ENCODE measurements at places on chromosomes 5 and 9.

DNA sequence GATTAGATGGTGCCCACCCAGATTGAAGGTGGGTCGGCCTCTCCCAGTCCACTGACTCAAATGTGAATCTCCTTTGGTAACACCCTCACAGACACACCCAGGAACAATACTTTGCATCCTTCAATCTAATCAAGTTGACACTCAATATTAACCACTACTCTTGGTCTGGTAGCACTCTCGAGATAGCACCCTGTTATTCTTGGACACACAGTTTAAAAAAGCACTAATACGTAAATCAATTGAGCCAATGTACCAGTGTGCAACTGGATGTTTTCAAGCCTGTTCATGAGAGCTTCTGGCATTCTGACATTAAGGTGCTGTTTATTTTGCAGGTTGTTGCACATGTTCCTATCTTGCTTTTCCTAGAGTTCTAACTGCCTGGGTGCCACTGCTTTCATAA is 35.3 kb downstream of the MARCHF3 start:
- no peak for DNase-seq

DNA sequence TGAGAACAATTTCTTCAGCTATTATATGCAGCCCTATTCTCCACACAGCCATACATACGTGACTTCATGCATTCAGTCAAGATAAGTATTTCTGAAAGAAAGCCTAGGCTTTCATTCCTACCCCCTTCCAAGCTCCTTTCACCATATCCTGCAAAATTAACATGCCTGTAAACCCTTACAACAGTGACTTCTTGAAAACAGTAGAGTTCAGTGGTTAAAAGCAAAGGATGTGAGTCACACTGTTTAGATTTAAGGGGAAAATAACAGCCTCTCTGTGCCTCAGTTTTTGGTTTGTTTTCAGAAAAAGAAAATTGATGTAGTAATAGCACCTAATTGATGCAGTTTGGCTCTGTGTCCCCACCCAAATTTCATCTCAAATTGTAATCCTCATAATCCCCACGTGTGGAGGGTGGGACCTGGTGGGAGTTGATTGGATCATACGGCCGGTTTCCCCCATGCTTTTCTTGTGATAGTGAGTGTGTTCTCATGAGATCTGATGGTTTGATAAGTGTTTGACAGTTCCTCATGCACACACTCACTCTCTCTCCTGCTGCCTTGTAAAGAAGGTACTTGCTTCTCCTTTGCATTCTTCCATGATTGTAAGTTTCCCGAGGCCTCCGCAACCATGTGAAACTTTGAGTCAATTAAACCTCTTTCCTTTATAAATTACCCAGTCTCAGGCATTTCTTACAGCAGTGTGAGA is 264.8 kb downstream of the CETN3 start:
- DNase-seq, result no peak

DNA sequence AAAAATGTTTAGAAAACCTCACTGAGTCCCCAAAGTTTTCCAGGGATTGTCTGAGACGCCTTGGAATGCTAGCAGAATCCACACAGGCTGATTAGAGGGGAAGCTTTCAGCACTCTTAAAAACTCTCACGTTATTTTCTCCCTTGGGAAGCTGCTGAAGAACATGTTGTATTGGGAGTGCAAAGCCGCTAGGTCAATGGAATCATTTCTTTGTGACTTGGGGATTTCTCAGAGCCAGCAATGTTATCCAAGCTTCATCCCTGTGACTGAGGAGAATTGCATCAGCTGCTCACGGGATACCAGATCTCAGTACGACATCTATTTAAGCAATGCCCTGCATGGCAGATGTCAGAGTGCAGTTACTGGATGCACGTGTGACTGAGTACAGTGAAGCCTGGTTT is 426.4 kb upstream of the MPDZ start:
- DNase-seq, result no peak

DNA sequence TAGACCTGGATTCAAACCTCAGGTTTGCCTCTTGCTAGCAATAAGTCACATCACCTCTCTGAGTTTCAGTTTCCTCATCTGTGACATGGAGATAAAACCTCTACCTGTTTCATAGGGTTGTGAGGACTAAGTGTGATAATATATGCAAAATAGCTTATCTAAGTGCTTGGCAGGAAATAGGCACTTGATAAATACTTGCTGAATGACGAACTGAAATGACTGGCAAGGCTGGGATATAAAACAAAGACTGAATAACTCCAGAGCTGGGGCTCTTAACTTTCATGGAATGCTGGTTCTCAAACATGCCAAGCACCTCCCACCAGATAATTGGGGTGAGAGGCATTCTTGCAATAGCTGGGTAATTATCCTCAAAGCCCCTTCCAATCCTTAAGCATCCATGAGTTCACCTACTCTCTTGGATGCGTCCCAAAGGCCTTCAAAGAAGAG is 87.6 kb downstream of the ADRB2 start:
- no peak for DNase-seq

DNA sequence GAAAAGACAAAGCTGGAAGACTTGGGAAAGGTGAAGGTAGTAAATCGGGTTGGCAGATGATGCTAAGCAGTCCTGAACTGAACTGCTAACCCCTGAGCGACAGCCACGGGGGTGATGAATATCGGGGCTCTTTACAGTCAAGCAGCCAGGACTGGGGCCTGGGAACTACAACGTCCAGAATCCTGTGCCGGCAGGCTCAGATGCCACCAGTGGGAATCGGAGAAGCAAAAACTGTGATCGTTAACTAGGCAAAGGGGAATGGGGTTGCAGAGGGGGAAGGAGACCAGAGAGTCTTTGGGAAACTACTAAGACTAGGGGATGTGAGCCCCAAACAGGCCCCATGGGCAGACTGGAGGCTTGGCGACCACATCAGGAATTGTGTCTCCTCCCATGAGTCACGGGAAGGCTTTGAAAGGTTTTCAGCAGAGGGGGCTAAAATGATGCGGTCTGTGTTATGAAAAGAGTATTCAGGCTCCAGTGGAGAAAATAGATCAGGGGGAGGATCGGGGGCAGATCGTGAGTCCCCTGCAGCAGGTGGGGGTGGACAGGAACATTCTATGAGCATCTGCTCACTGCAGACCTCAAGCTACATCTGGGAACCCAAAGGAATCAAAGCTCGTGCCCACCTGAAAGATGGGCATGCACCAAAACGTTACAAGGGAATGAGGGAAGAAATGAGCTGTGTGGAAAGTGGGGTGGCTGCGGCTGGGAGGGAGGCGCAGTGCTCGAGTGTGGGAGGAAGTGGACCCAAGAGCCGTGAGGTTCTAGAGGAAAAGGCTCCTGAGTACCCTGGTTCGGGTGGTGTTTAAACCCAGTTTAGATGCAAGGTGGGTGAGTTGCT is 53.8 kb downstream of the HRH2 start:
- DNase-seq, result no peak

All from dorsolateral prefrontal cortex (tissue), 122 donors.